NCI-H2081 treated with DMSO at 0.1 percent for 48 hours (cell line): ENCODE measurements at places on chromosomes 12 and 14.
A peak's percentile ranks its signal among the peaks of the same experiment; 100 is the strongest.

DNA sequence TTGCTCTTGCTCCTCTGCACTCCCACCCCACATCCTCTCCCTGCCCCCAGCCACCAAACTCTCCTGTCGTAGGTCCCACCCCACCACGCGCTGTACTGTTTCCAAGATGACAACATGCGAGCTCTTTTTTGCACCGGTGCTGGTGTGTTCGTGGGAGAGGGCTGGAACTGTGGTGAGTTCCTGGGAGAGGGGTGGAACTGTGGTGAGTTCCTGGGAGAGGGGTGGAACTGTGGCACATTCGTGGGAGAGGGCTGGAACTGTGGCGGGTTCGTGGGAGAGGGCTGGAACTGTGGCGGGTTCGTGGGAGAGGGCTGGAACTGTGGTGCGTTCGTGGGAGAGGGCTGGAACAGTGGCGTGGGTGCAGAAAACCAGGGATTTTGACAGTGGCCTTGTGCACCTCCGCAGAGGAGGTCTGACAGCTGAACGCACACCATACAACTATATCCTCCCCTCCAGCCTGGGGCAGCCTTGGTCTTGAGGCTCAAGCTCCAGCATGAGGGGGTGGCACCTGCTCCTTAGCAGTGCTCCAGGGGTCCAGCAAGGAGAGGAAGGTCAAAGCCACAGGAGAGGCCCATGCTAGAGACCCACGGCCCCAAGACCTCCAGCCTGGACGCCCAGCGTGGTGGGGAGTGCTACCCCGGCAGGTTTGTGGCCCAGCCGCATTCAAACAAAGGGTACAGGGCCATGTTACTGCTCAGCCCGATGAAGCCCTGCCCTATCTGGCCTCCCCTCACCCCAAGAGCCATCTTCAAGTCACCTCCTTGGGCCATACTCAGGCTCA, 50.1 kb downstream of the ACTN1 start:
- no peak for DNase-seq

DNA sequence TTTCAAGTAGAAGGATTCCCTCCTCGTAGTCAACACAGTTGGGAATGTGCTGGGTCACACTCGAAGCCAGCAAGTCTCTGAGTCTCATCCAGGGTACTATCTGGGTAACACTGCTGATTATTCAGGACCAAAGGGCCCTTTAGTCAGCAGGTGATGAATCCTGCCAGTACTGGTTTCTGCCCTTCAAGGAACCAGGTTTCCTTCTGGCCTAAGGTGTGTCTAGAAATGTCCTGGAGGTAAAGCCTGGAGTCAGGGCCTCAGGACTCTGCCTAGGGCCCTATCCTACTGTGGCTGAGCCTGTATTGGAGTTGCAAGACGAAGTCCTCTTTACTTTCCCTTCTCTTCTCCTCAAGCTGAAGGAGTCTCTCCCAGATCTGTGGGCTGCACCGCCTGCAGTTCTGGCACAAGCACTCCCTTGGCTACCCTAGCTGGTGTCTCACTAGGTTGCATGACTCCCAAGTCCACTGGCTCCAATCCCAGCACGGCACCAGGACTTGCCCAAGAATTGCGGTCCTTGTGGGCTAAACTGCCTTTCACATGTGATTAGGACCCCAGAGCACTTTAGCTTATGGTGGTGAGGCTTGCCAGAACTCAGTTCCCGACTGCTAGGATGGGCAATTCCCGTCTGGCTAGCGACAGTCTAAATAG, 193.7 kb upstream of the PDE3A start:
- no peak for DNase-seq

DNA sequence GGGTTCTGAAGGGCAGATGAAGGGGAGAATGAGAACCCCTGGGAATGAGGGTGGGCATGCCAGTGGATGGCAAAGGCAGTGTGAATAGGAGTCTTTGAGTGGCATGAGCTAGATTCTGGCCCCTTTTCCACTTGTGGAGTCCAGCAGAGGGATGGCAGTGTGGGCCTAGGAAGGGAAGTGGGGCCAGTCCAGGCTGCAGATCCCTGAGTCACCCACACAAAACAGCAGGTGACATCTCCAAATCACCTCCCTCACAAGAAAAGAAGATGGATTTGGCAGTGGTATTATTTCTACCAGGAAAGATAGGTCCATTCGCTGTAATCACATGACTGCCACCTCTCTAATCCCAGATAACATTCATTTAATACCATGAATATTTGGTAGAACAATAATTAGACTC, 151.3 kb downstream of the TTC7B start:
- DNase-seq, result no peak

DNA sequence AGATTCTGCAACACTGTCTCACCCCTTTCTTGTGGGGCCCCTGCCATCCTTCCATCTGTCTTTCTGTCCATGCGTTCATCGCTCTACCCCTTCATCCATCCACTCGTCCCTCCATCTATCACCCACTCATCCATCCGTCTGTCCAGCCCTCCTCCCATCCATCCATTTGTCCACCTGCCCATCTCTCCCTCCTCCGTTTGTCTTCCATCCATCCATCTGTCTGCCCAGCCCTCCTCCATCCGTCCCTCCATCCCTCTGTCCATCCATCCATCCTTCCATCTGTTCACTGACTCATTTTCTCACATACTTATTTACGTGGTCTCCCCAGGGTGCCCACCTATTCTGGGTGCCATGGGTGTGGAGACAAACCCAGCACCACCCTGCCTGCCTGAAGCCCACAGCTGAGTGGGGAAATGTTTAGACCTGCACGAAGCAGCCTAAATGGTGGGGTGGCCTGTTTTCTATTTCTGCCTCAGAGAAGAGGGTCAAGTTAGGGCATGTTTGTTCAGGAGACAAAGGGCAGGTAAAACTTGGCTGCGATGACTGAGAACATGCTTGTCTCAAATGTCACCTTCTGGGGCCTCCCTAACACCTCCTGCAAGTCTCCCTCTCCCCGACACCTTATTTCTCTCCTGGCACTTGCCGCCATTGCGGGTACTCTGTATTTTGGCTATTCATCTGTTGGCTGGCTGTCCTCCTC, 2.8 kb upstream of the SLC25A47 start:
- DNase-seq, result no peak

DNA sequence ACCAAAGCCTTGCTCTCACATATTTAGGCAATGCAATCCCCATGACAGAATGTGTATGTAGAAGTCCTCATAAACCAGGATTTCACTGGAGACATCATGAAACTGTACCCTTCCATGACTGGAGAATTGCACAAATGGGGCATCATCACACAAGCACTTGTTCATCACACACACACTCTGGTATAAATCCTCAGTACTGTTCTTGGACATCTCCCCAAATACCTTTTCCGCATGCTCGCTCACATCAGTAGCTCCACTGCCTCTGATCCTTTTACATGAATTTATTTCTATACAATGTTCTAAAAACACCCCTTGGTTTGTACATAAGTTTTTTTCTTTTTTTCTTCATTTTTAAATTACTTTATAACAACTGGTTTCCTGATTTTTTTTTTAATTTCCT, 3.3 kb upstream of the ING4 start:
- no peak for DNase-seq

- no peak for DNase-seq
Observed at GRCh38 chr14:76716285-76716684, 45.0 kb upstream of the VASH1 start.

- DNase-seq, result peak; percentile 19
Observed at GRCh38 chr12:53938326-53939140, at the start of gene HOXC13. TSS of gene HOXC13 (plus strand) at chr12:53938831. CDS start at chr12:53938907, 76 bp downstream.
